ENCODE measurements at places on chromosomes 1 and 21.

DNA sequence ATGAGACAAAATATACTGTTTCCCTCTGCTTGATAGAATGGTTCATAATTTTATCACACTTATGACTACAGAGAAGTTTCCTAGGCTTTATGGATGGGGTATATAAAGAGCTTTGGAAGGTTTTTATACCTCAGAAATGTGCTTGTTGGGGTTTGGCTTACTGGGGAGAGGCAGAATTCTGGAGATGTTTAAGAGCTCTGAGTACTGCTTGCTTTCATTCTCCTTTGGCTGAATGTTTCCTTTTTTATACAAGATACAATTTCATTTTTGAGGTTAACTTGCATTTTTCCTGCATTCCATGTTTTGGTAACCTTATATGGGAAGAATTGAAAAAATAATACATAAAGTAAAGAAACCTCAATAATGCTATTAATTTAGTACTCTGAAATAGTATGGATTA is 157.7 kb upstream of the COL11A1 start:
- no peak for DNase-seq

- DNase-seq: no peak
These were observed 9.3 kb downstream of the ZNF281 start for GRCh38 chr1:200400556-200400955.

- DNase-seq: no peak
These were observed 41.8 kb upstream of the POU3F1 start for GRCh38 chr1:38088366-38088765.

- no peak for DNase-seq
These were observed 6.1 kb downstream of the TIE1 start for GRCh38 chr1:43306688-43307457.

- no peak for DNase-seq
These were observed 96.7 kb downstream of the DYRK1A start for GRCh38 chr21:37463083-37463801.

DNA sequence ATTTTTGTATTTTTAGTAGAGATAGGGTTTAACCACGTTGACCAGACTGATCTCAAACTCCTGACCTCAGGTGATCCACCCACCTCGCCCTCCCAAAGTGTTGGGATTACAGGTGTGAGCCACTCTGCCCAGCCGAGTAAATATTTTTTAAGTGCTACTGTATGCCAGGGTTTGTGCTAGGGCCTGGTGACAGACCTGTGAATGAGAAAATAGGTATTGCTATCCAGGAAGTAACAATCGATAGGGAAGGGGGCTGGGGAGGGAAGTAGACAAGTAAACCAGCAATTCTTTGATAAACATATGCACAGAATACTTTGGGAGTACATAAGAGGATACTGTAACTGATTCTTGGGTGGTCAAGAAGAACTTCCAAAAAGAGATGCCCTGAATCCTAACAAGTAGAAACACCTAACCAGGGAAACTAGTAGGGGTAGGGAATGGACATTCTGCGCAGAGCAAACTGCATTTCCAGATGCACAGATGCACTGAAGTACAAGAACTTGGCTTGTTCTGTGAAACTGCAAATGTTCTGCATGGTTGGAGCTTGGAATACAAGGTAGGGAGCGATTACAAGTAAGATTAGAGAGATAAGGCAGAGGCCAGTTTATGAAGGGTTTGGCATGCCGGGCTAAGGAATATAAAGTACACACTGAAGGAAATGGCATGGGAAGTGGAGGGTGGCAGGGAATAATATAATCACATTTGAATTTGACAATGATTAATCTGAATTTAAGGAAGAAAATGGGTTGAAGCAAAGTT is 19.0 kb upstream of the DOCK7 start:
- no peak for DNase-seq

- no peak for DNase-seq
These were observed 68.0 kb upstream of the BACH1 start for GRCh38 chr21:29230551-29231261.

GRCh38 chr1:229325853-229326487 is 16.9 kb downstream of the CCSAP start:
- no peak for DNase-seq

GRCh38 chr1:153291514-153291913 is 21.2 kb downstream of the PGLYRP3 start:
- DNase-seq: no peak
